ENCODE measurements at places on chromosomes 4 and X. TPM values are rescaled to one million over a fixed set of nuclear protein-coding genes. Genes with fewer than 3 reads are reported as not detected.
A peak's percentile ranks its signal among the peaks of the same experiment; 100 is the strongest.

Gene GLRA2
- not detected for total RNA-seq

Gene STPG2
- total RNA-seq, result not detected

DNA sequence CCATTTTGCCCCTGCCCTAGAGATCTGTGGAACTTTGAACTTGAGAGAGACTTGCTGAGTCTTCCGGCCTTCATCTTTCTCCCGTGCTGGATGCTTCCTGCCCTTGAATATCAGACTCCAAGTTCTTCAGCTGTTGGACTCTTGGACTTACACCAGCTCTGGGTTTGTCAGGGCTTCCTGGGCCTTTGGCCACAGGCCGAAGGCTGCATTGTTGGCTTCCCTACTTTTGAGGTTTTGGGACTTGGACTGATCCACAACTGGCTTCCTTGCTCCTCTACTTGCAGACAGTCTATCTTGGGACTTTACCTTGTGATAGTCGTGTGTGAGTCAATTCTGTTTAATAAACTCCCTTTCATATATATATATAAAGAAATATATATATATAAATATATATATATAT, 1071.0 kb downstream of the ADGRL3 start:
- no peak overlapping the region for H3K4me3 ChIP-seq
- H3K36me3 ChIP-seq, result no peaks in the 10 kb centered on the region
- no peaks in the 10 kb centered on the region for H3K4me1 ChIP-seq
- H3K27me3 ChIP-seq, result no peaks in the 10 kb centered on the region
- H3K27ac ChIP-seq, result no peak overlapping the region

Gene TLR3
- total RNA-seq, result not detected

DNA sequence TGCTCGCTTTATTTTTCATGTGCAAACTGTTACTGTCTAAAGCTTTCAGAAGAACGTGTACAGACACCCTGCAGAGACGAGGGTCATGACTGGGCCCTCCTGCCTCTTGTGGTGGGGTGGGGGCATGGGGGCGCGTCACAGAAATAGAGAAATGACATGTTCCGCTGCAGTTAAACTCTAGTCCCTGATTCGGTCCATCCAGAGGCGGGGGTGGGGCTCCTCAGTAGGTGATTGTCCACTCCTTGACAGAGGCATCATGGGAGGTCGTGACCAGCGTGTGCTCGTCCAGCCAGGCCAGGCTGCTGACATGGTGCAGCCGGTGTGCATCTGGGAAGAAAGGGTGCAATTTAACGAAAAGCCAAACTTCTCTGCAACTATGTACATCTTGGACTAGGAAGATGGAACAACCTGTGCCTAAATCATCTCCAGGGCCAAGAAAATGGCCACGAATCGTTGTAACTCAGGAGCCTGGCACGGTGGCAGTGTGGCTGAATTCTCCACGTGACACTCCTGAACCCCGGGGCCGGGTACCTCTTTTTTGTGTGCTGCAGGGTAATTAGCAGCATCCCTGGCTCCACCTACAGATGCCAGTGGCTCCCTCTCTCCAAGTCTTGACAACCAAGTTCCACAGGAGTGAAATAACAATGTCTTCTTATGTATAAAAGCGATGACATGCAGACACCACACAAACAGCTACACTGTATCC, 41.3 kb downstream of the WDR1 start:
- DNase-seq, result no peak
- no peak overlapping the region for H3K27ac ChIP-seq
- H3K4me1 ChIP-seq, result peaks cover 2% of the 10 kb centered on the region

Gene IL9R
- total RNA-seq, result 64.9 TPM

- no peaks in the 10 kb centered on the region for H3K4me1 ChIP-seq
- H3K4me3 ChIP-seq, result no peak overlapping the region
- H3K36me3 ChIP-seq, result no peaks in the 10 kb centered on the region
Observed at GRCh38 chrX:129099207-129099606, 424.1 kb downstream of the SMARCA1 start.

Gene BCLAF3
- total RNA-seq, result 5.4 TPM

GRCh38 chrX:50536955-50537354, 66.3 kb upstream of the DGKK start:
- no peaks in the 10 kb centered on the region for H3K36me3 ChIP-seq
- H3K27me3 ChIP-seq, result peaks cover 4% of the 10 kb centered on the region
- no peak overlapping the region for H3K27ac ChIP-seq
- DNase-seq, result no peak
- no peaks in the 10 kb centered on the region for H3K4me1 ChIP-seq
- no peak overlapping the region for H3K4me3 ChIP-seq

DNA sequence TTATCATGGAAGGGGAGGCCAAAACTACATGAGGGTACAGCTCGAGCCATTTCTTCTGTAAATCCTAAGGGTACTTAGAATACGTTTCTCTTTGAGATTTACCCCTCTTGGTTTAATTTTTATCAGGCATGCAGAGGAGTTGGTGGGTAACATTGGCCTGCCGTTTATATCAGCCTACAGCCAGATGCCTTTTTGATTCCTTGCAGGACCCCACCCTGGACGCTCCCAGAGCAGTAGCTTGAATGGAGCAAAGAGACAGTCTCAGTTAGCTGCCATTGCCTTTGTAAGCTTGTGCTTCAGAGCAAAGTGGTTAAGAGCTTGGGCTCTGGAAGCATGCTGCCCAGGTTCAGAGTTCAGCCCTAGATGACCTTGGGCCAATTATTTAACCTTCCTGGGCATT, 9.0 kb downstream of the DOCK11 start:
- H3K4me1 ChIP-seq, result peaks cover 28% of the 10 kb centered on the region
- DNase-seq, result no peak
- H3K27ac ChIP-seq, result no peak overlapping the region
- H3K27me3 ChIP-seq, result no peaks in the 10 kb centered on the region
- no peak overlapping the region for H3K4me3 ChIP-seq

DNA sequence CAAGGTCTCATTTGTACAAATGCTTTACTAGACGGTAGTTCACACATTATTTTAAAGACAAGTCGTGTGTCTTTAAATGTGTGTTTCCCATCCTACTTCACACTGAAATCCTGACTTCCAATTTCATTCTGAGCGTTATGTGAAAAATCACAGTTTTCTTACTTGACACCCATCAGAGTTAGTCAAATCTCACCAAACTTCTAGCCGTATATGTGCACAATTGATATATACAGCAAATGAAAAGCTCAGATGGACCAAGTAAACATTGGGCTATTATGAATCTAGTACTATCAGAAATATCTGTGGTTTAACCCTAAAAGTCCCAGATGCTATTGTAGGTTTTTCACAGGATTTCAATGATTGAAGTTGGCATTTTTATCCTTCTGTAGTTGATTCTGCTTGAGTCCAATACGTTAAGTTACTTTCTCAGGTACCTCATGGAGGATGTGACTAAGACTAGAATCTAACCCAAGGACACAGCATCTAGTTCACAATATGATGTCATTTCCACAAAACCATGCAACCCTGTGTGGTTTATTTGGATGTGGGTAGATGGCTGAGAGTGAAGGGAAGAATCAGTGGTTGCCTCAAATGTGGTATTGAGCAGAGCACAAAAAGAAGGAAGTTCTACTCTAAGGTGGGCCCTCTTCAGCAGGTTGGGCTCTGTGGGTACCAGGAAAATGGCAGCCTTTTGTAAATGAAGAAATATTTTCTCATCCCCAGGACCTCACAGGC, 22.1 kb upstream of the TRIM60 start:
- H3K36me3 ChIP-seq, result no peaks in the 10 kb centered on the region
- H3K27me3 ChIP-seq, result peaks cover 38% of the 10 kb centered on the region
- DNase-seq, result peak; percentile 21
- no peak overlapping the region for H3K4me3 ChIP-seq
- no peak overlapping the region for H3K27ac ChIP-seq
- peaks cover 13% of the 10 kb centered on the region for H3K4me1 ChIP-seq

DNA sequence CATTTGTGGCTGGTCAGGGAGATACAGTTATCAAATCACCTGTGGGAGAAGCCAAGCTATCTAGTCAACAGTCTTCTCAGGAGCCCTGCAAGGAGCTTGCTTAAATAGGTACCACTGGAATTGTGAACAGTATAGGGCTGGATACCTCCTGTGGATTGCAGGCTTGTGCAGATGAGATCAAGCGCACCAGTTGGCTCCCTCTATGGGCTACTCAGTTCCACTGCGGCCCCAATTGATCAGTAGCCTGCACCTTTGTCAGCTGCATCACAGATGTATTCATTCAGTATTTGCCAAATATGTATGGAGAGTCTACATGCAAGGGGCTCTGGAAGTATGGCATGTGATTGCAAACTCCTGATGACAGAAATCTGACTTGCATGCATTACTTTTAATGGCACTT, 28.6 kb downstream of the TEX13A start:
- H3K36me3 ChIP-seq, result no peaks in the 10 kb centered on the region
- H3K27ac ChIP-seq, result no peak overlapping the region
- no peak for DNase-seq
- no peaks in the 10 kb centered on the region for H3K4me1 ChIP-seq

Gene RAI2
- 0.16 TPM for total RNA-seq

- H3K36me3 ChIP-seq, result no peaks in the 10 kb centered on the region
- H3K27ac ChIP-seq, result no peak overlapping the region
- H3K4me3 ChIP-seq, result no peak overlapping the region
- no peak for DNase-seq
Observed at GRCh38 chrX:105052926-105053325, 167.6 kb downstream of the TEX13A start.

Data from activated T-helper 2 cell treated with anti-CD3 and anti-CD28 coated beads, Interferon-gamma antibody, Interleukin-2, Interleukin-4, amounts not matched to agents 10 μg/mL and 5 μg/mL and 100 μg/mL, durations not matched to agents 14 hours and 24 hours and 36 hours (primary cell).